ENCODE measurements at places on chromosomes 7 and 10. TPM values are rescaled to one million over a fixed set of nuclear protein-coding genes. Genes with fewer than 3 reads are reported as not detected.

The TAS2R5 gene
- total RNA-seq: 1.5 TPM

The MUC3A gene
- 0.20 TPM for total RNA-seq

The ATP5F1C gene
- total RNA-seq: 278 TPM

The ABCB1 gene
- total RNA-seq: 9.8 TPM

DNA sequence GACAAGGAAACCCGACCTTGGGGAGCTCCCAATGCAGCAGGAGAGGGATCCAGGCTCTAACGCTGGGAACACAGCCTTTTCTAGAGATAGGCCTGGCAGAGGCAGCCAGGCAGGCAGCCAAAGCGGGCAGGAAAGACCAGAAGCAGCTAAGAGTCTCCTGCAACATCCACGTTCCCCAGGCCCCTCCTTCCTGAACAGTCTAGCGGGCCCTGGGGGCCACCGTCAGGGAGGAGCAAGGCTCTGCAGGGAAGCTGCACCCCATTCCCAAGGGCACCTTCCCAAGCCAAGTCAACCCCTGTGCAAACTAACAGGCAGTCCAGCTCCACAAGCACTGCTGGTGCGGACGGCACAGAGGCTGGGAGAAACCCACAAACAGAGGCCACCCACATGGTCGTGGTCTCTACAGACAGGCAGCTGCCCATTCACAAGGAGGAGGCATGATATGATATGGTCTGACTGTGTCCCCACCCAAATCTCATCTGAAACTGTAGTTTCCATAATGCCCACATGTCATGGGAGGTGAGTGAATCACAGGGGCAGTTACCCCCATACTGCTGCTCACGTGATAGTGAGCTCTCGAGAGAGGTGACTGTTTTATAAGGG, 115.7 kb downstream of the MAD1L1 start:
- no peak overlapping the region for H3K4me3 ChIP-seq
- H3K27me3 ChIP-seq: no peaks in the 10 kb centered on the region
- peaks cover 25% of the 10 kb centered on the region for H3K4me1 ChIP-seq
- peaks cover 7% of the 10 kb centered on the region for H3K36me3 ChIP-seq
- DNase-seq: no peak

DNA sequence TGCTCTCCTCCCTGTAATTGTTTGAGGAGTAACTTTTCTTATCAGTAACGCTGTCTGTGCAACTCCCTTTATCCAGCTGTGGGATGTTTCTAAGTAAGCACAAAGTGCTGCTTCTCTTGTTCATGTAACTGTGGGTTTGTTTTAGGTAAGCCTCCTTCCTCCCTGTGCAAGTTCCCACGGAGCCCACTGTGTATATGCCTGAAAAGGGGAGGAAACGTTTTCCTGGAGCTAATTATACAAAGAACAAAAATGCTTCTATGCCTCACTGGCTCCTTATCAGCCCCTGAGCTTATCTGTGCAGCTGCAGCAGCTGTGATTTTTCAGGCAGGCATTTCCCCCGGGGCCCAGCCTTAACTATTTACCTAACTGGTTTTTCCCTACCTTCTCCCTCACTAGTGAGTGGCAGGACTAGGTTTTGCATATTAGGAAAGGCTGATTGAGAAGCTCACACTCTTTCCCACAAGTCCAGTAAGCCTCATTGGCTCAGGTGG, 593.4 kb upstream of the GHITM start:
- no peaks in the 10 kb centered on the region for H3K4me1 ChIP-seq
- H3K27ac ChIP-seq: no peak overlapping the region
- no peaks in the 10 kb centered on the region for H3K27me3 ChIP-seq
- no peak overlapping the region for H3K4me3 ChIP-seq
- no peaks in the 10 kb centered on the region for H3K36me3 ChIP-seq

DNA sequence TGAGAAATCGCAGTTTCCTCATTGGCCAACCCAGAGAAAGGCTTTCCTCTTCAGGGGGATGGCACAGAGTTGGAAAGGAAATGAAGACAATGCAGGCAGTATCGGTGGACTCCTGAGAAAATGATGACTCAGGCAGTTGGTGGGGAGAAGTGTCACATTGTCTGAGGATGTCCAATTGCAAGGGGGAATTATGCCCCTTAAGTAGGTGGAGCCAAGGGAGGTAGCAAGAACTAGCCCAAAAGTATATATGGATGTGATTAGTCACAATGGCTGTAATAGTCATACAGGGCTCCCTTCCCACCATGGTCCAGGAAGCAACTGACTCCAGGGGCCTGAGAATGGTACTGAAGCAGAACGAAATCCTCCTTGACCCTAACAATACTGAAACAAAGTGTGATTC, 58.3 kb upstream of the EGFR start:
- H3K36me3 ChIP-seq: no peaks in the 10 kb centered on the region
- no peaks in the 10 kb centered on the region for H3K27me3 ChIP-seq
- no peak overlapping the region for H3K27ac ChIP-seq
- H3K4me1 ChIP-seq: no peaks in the 10 kb centered on the region
- H3K4me3 ChIP-seq: no peak overlapping the region

- H3K4me3 ChIP-seq: no peak overlapping the region
- peaks cover 16% of the 10 kb centered on the region for H3K4me1 ChIP-seq
- no peak for DNase-seq
- H3K27ac ChIP-seq: no peak overlapping the region
Observed at GRCh38 chr10:103679096-103679790, 176.1 kb downstream of the SH3PXD2A start.

GRCh38 chr7:113071465-113071864, 15.2 kb downstream of the GPR85 start:
- H3K4me3 ChIP-seq: no peak overlapping the region
- H3K27ac ChIP-seq: no peak overlapping the region
- H3K36me3 ChIP-seq: no peaks in the 10 kb centered on the region
- no peaks in the 10 kb centered on the region for H3K27me3 ChIP-seq
- no peak for DNase-seq
- H3K4me1 ChIP-seq: no peaks in the 10 kb centered on the region

DNA sequence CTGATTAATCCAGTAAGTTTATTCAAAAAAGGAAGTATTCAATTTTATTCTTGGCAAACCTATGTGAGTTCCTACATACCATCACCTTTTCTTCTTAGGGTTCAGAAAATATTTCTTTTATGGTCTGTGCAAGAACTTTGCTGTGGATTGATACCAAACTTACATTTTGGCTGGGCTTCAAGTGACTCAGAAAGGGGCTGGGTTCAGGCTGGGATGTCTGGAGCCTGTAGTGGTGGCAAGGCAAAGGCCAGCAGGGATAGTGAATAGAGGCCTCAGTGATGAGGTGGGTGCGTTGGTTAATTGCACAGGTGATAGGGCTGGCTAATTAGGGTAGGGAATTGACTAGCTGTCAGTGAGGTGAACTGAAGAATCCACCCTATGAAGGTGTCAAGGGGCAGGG, 40.2 kb upstream of the ATXN7L1 start:
- H3K36me3 ChIP-seq: peaks cover 13% of the 10 kb centered on the region
- no peaks in the 10 kb centered on the region for H3K4me1 ChIP-seq
- peaks cover 15% of the 10 kb centered on the region for H3K27me3 ChIP-seq
- no peak for DNase-seq

DNA sequence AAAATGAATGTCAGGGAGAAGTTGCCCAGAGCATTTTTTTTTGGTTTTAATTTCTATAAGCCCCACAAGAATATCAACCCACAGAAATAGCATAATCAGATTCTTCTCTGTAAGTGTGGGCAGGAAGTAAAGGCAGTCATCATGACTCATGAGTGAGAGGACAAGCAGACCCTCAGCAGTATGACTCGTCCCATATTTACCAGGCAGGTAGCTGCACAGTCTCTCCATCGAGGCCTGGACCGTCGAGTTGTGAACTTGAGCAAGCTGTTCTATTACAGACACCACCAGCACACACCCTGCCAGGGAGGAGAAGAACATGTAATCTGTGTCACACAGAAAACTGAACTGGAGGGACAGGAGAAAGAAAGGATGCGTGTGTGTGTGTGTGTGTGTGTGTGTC, 37.8 kb downstream of the AOAH start:
- peaks cover 70% of the 10 kb centered on the region for H3K4me1 ChIP-seq
- H3K27me3 ChIP-seq: no peaks in the 10 kb centered on the region
- no peak overlapping the region for H3K4me3 ChIP-seq

- H3K27ac ChIP-seq: no peak overlapping the region
- no peaks in the 10 kb centered on the region for H3K27me3 ChIP-seq
- H3K36me3 ChIP-seq: no peaks in the 10 kb centered on the region
- H3K4me3 ChIP-seq: no peak overlapping the region
Observed at GRCh38 chr7:80287400-80288174, 153.0 kb downstream of the GNAI1 start.

- peaks cover 6% of the 10 kb centered on the region for H3K36me3 ChIP-seq
- H3K27ac ChIP-seq: peak overlapping the region; percentile 75
- DNase-seq: peak; percentile 47
- no peak overlapping the region for H3K4me3 ChIP-seq
Observed at GRCh38 chr10:62852961-62853702, 37.0 kb upstream of the EGR2 start.

GRCh38 chr7:27533652-27534081, 129.0 kb downstream of the HIBADH start:
- H3K27ac ChIP-seq: no peak overlapping the region
- H3K4me3 ChIP-seq: no peak overlapping the region
- DNase-seq: no peak
- H3K36me3 ChIP-seq: peaks cover 2% of the 10 kb centered on the region

- H3K36me3 ChIP-seq: peaks cover 30% of the 10 kb centered on the region
- no peak overlapping the region for H3K4me3 ChIP-seq
- no peaks in the 10 kb centered on the region for H3K4me1 ChIP-seq
- no peak overlapping the region for H3K27ac ChIP-seq
- no peak for DNase-seq
- no peaks in the 10 kb centered on the region for H3K27me3 ChIP-seq
Observed at GRCh38 chr7:103097041-103097440, 22.1 kb downstream of the ARMC10 start.
